ENCODE measurements at places on chromosomes 3 and 15. TPM values are rescaled to one million over a fixed set of nuclear protein-coding genes. Genes with fewer than 3 reads are reported as not detected.

DNA sequence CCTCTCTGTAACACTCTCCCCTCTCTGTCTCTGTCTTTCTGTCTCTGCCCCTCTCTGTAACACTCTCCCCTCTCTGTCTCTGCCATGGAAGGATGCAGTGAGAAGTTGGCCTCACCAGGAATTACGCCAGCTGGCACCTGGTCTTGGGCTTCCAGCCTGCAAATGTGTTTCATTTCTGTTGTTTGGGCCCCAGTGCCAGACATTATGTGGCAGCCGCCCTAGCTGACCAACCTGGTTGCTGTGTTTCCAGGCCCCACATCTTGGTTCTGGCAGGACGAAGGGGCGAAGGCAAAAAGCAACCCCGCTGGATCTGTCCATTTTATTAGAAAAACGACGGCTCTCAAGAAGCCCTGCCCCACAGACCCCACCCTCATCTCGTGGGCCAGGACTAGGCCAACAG, 5.2 kb upstream of the ZXDC start:
- H3K36me3 ChIP-seq: no peaks in the 10 kb centered on the region
- H3K27me3 ChIP-seq: no peaks in the 10 kb centered on the region
- no peaks in the 10 kb centered on the region for H3K4me1 ChIP-seq
- H3K27ac ChIP-seq: no peak overlapping the region
- DNase-seq: no peak
- no peak overlapping the region for H3K4me3 ChIP-seq

- H3K4me1 ChIP-seq: no peaks in the 10 kb centered on the region
- H3K27me3 ChIP-seq: no peaks in the 10 kb centered on the region
- H3K4me3 ChIP-seq: no peak overlapping the region
- no peak overlapping the region for H3K27ac ChIP-seq
Observed at GRCh38 chr3:71651625-71652024, 68.1 kb upstream of the FOXP1 start.

- no peak overlapping the region for H3K27ac ChIP-seq
- DNase-seq: peak; percentile 36
- no peaks in the 10 kb centered on the region for H3K4me1 ChIP-seq
- H3K36me3 ChIP-seq: no peaks in the 10 kb centered on the region
- peak overlapping the region; percentile 25 for H3K4me3 ChIP-seq
Observed at GRCh38 chr15:40290918-40291574, 8.2 kb upstream of the ANKRD63 start.

GRCh38 chr3:56633602-56634535, 49.2 kb downstream of the TASOR start:
- H3K27me3 ChIP-seq: no peaks in the 10 kb centered on the region
- H3K4me3 ChIP-seq: no peak overlapping the region
- no peaks in the 10 kb centered on the region for H3K4me1 ChIP-seq
- no peak overlapping the region for H3K27ac ChIP-seq

DNA sequence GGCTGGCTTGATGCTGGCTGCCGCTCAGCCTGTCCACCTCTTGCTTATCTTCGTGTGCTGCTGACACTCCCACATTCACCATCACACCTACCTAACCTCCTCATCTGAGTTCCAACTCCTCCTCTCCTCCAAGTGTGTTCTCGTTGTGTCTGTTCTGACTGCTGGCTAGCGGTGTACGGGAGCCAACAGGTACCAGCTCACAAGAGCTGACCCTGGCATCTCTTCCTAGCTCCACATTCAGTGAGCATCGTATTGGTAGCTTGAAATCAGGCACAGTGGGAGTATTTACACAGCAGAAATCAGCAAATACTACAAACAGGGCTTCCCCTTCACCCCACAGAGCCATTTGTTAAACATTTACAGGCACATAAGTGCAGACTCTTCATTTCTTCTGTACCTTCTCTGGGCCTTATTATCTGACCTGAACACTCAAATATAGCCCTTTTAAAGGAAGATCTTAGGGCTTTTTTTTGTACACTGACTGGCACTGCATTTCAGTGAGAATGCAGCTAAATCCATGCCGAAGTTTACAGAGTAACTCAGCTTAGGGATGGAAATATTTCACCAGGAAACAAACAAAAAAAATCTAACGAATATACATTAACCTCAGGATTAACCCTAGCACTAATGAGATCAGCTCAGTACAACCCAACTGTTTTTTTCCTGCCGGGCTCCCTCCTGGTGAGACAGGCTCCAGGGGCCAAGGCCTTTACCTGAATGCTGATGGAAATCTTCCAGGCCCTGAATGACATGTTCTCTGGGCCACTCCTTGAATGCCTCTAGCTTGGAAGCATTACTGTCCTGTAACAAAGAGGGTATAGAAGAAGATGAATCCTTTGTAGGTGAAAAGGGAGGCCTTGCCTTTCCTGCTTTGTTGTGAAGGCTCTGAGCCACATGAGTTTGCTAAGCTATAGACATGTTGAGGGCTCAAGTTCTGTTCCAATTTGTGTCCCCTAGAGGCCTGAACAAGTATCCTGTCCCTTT, 150.5 kb upstream of the LPP start:
- H3K4me1 ChIP-seq: no peaks in the 10 kb centered on the region
- H3K36me3 ChIP-seq: no peaks in the 10 kb centered on the region
- no peak overlapping the region for H3K4me3 ChIP-seq
- no peak overlapping the region for H3K27ac ChIP-seq
- H3K27me3 ChIP-seq: no peaks in the 10 kb centered on the region

Gene SPPL2A
- total RNA-seq: 52.6 TPM

Gene GP5
- total RNA-seq: 0.24 TPM

Gene COL6A6
- total RNA-seq: 1.4 TPM

- no peaks in the 10 kb centered on the region for H3K36me3 ChIP-seq
- no peak overlapping the region for H3K4me3 ChIP-seq
- H3K27ac ChIP-seq: no peak overlapping the region
- H3K4me1 ChIP-seq: no peaks in the 10 kb centered on the region
- no peaks in the 10 kb centered on the region for H3K27me3 ChIP-seq
Observed at GRCh38 chr3:79414806-79415205, 353.0 kb downstream of the ROBO1 start.
